H9 (cell line): ENCODE measurements at places on chromosomes 11 and 22. TPM values are rescaled to one million over a fixed set of nuclear protein-coding genes. Genes with fewer than 3 reads are reported as not detected.

GRCh38 chr22:34036931-34037330 lies 116.7 kb upstream of the LARGE1 start:
- no peaks in the 10 kb centered on the region for H3K27me3 ChIP-seq
- no peaks in the 10 kb centered on the region for H3K36me3 ChIP-seq
- no peaks in the 10 kb centered on the region for H3K4me1 ChIP-seq
- H3K4me3 ChIP-seq = no peak overlapping the region
- H3K27ac ChIP-seq = no peak overlapping the region

DNA sequence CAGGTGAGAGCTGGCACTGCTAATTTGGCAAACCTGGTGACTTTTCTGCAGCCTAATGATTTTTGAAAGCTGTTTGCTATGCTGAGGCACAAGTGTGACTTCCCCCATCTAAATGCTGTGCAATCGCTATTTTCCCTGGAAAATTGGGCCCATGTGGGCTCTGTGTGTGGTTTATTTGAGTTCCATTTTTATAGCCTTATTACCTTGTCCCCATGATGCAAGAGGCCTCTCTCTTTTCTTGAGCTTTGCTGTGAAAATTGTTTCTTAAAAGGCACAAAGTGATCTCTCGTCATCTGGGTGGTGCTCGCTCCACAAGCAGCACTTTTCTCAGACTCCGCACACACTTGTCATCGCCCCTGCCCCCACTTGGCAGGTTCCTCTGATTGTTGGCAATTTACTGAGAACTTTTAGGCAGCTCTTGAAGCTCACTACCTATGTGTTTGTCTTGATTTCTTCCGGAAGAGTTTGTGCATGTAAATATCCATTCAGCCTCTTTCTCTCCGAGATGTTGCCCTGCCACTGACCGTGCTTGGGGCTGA lies 24.9 kb downstream of the BMAL1 start:
- no peak for DNase-seq
- no peaks in the 10 kb centered on the region for H3K4me1 ChIP-seq
- no peaks in the 10 kb centered on the region for H3K27me3 ChIP-seq

The AQP11 gene
- 0.72 and 1.1 TPM in 2 replicates for total RNA-seq

The TEX54 gene
- 0.53 and 1.2 TPM in 2 replicates for total RNA-seq

DNA sequence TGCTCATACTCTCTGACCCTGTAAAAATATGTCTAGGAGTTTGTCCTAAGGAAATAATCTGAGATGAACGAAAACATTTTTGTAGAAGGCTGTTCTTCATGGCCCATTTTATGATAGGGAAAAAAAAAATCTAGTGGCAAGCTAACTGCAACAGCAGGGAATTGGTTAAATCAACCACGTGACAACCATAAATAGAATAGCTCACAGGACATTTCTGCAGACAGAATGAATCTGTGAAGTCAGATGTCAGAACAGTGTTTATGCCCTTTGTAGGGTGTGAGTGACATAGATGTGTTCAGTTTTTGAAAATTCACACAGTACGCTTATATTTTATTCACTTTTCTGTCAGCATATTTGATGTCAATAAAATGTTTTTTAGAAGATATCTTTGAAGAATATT lies 16.1 kb downstream of the ARHGAP1 start:
- H3K36me3 ChIP-seq = no peaks in the 10 kb centered on the region; the same call in 2 of the 3 replicates
- H3K4me3 ChIP-seq = no peak overlapping the region
- H3K4me1 ChIP-seq = no peaks in the 10 kb centered on the region
- no peaks in the 10 kb centered on the region; the same call in 1 of the 2 replicates for H3K27me3 ChIP-seq

DNA sequence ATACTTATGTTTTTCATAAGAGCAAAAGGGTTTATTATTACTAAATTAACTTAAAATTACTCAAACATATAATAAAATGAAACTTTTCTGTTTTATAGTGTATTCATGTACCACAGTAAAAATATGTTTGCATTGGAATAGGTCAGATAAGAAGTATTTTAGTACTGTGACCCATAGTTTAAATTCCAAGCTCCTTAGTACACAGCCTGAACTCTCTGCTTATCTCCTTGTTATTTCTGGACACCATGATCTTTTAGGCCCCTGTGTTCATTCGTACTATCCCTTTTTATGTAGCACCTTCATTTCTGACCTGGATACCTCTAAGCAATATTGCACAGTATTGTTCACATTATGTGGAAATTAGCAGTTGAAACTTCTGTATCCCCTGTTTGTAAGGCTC lies 296.7 kb upstream of the SYN3 start:
- no peak overlapping the region for H3K27ac ChIP-seq
- peaks cover 7% of the 10 kb centered on the region for H3K36me3 ChIP-seq
- no peaks in the 10 kb centered on the region for H3K27me3 ChIP-seq
- no peak for DNase-seq
- H3K4me1 ChIP-seq = no peaks in the 10 kb centered on the region

GRCh38 chr22:48651981-48652538 lies 1175.6 kb downstream of the BRD1 start:
- H3K27me3 ChIP-seq = no peaks in the 10 kb centered on the region
- no peaks in the 10 kb centered on the region for H3K4me1 ChIP-seq
- H3K36me3 ChIP-seq = peaks cover 2% of the 10 kb centered on the region; the same call in 1 of the 2 replicates
- no peak overlapping the region for H3K27ac ChIP-seq
- H3K4me3 ChIP-seq = no peak overlapping the region
- no peak for DNase-seq

The SLC22A6 gene
- not detected in 2 replicates for total RNA-seq

DNA sequence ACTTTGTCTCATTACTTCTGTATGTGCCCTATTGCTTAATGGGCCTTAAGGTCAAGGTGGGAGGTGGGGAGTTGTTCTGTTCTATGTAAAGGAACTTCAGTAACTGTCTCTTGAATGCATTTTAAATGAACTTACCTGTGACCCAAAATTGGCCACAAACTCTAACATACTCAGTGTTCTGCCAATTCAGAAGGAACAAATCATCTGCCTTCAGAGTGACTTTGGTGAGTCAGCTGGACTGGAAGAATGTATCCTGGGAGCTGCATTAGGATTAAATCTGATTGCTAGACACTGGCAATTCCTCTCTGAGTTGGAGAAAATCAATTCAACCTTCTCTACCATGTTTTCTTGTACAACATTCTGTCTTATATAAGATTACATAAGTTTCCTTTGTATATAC lies 1104.8 kb downstream of the DLG2 start:
- H3K36me3 ChIP-seq = no peaks in the 10 kb centered on the region
- H3K27ac ChIP-seq = no peak overlapping the region
- no peaks in the 10 kb centered on the region for H3K27me3 ChIP-seq
- DNase-seq = no peak
- H3K4me3 ChIP-seq = no peak overlapping the region
- no peaks in the 10 kb centered on the region for H3K4me1 ChIP-seq

The RBMXL2 gene
- not detected in 2 replicates for total RNA-seq

DNA sequence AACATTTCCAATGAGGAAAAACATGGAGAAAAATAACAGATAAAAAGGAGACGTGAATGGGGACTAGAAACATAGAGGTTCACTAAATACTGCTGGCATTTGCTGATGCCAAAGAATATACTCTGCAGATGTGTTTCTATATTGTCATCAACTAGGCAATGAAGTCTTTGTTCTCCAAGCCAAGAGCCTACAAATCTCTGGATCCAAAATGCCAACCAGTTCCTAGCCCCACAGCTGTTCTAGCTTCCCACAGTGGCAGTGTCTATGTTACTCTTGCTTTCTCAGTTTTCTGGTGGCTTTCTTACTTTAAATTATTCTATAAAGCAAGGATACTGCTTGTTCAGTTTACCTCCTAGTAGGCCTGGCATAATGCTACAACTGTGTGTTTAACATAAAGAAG lies 977.9 kb upstream of the CCDC90B start:
- no peak for DNase-seq
- H3K27me3 ChIP-seq = no peaks in the 10 kb centered on the region
- H3K27ac ChIP-seq = no peak overlapping the region
- H3K36me3 ChIP-seq = no peaks in the 10 kb centered on the region
- no peaks in the 10 kb centered on the region for H3K4me1 ChIP-seq

DNA sequence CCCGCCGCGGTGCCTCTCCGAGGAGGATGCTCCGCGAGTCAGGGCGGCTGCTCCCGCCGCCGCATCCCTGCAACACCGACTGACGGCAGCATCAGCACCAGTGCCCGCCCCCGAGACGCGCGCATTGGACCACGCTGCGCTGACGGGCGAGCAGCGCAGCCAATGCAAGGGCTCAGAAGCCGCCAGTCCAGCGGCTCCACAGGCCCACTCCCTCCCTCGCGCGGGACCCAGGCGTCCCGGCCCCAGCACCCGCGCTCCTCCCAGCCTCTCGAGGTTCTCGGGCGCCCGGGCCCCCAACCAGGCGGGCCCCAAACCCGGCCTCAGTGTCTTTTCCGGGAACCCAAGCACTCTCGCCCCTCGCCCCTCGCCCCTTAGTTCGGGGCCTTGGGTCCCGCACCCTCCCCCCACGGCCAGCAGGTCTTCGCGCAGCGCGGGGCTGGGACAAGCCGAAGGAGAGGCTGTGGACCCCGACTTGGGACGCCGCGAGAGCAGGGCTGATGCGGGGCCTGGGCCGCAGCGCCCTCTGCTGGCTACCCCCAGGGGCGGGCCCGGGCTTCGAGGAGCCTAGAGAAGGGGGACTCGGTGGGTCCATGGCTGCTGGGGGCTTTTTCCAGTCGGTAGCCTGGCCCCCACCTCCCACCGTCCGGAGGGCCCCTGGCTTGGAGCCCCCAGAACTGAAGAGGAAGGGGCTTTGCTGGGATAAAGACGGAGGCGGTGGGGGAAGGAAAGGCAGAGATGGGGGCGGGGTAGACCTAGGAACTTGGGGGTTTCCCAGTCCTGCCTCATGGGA lies at the start of gene NRXN2:
NRXN2 (minus strand) TSS at position 81 of the 790 bp plus-strand sequence. CDS start 9,498 bp downstream, outside the sequence.
- DNase-seq = peak; percentile 89
- peaks cover 10% of the 10 kb centered on the region for H3K4me1 ChIP-seq
- no peak within 1 kb of the TSS for H3K27ac ChIP-seq
- peaks cover 5% of the 10 kb centered on the region; the same call in 2 of the 3 replicates for H3K36me3 ChIP-seq

- H3K27ac ChIP-seq = no peak overlapping the region
- peaks cover 26% of the 10 kb centered on the region for H3K36me3 ChIP-seq
- peak; percentile 13 for DNase-seq
- H3K27me3 ChIP-seq = no peaks in the 10 kb centered on the region
- no peak overlapping the region for H3K4me3 ChIP-seq
- H3K4me1 ChIP-seq = peaks cover 17% of the 10 kb centered on the region; the same call in 1 of the 2 replicates
Observed at GRCh38 chr22:43858156-43858895, 4.0 kb downstream of the SULT4A1 start.

GRCh38 chr22:27724709-27725108 lies 76.8 kb downstream of the MN1 start:
- H3K4me3 ChIP-seq = no peak overlapping the region
- H3K36me3 ChIP-seq = peaks cover 18% of the 10 kb centered on the region
- no peaks in the 10 kb centered on the region for H3K27me3 ChIP-seq
- DNase-seq = no peak
- peaks cover 10% of the 10 kb centered on the region; the same call in 1 of the 2 replicates for H3K4me1 ChIP-seq

The KRTAP5-11 gene
- total RNA-seq = not detected in 2 replicates

- H3K36me3 ChIP-seq = peaks cover 2% of the 10 kb centered on the region; the same call in 2 of the 3 replicates
- no peaks in the 10 kb centered on the region for H3K27me3 ChIP-seq
- H3K4me1 ChIP-seq = no peaks in the 10 kb centered on the region
- H3K27ac ChIP-seq = no peak overlapping the region
Observed at GRCh38 chr11:116122697-116123472, 618.7 kb upstream of the CADM1 start.

The VPREB1 gene
- total RNA-seq = not detected in 2 replicates

DNA sequence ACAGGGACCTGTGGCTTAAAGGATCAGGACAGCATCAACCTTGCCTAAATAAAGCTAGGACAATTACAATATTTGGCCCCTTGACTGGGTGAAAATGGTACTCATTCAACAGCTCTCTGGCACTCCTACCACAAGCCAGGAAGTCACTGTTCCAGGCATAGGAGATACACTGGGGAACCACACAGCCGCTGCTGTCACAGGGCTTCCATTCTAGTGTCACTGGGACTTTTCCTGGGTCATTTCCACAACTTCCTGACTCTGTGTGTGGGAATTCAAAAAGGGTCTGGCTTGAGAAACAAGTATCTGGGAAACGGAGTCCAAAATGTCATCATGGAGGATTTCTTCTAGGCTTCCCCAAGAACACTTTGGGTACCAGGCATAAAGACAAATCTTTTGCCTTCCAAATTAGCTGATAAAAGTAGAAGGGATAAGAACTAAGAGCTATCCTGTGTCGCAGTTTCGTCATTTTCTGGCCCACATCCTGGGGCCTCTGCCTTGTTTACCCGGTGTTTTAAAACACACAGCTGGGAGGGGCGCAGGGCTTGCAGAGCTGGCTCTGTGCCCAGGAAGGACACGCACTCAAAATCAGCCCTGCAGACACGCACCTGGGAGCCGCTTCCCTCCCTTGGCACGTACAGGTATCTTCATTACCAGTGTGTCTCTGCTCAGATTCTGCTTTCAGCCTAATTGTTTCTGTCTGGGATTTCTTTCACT lies 38.0 kb downstream of the TMEM45B start:
- DNase-seq = no peak
- no peaks in the 10 kb centered on the region for H3K4me1 ChIP-seq
- H3K27me3 ChIP-seq = no peaks in the 10 kb centered on the region
- H3K36me3 ChIP-seq = no peaks in the 10 kb centered on the region

DNA sequence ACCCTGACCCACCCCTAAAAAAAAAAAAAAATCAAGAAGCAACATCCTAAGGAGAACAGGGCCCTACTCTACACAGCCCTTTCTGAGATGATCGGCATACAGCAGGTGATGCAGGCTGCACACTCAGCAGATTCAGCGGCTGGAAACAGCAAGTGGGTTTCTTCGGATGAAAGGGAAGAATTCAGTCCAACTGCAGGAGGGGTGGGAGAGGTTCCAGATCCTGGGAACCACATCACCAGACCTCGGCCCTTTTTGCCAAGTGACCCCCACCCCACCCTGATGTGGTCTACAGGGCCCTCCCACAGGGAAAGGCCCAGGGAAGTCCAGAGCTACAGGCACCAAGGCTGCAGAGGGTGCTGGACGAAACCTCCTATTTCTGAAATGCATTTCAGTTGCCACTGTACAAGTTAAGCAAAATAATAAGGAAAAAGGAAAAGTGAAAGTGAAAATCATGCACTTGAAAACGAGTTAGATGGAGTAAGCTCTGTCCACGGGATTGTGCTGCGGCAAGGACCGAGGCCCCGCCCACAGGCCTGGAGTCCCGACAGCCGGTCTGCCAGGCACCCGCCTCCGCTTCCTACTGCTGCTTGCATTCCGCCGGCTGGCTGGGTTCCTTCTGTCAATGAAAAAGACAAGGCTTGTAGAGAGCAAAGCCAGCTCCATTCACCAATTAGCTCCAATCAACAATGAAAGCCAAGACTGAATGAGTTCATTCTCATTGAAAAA lies 16.0 kb upstream of the PHLDA2 start:
- DNase-seq = peak; percentile 88
- peaks cover 5% of the 10 kb centered on the region; the same call in 1 of the 2 replicates for H3K4me1 ChIP-seq
- H3K36me3 ChIP-seq = peaks cover 61% of the 10 kb centered on the region
- H3K4me3 ChIP-seq = no peak overlapping the region
- no peaks in the 10 kb centered on the region for H3K27me3 ChIP-seq
